Smooth muscle cell of bladder (primary cell): ENCODE measurements at places on chromosomes 16 and 17. TPM values are rescaled to one million over a fixed set of nuclear protein-coding genes. Genes with fewer than 3 reads are reported as not detected.

PRR11 gene
- total RNA-seq, result 1.9 and 2.4 TPM in 2 replicates

ARL6IP1 gene
- 106 and 137 TPM in 2 replicates for total RNA-seq

SUMO2 gene
- 102 and 140 TPM in 2 replicates for total RNA-seq

CCDC92B gene
- not detected in 2 replicates for total RNA-seq

VASN gene
- 86.0 and 107 TPM in 2 replicates for total RNA-seq

GAST gene
- not detected in 2 replicates for total RNA-seq
